Activated T-cell treated with anti-CD3 and anti-CD28 coated beads, Interleukin-2, amount 50 U/mL, for 4 hours (primary cell): ENCODE measurements at places on chromosomes 2 and 18.
A peak's percentile ranks its signal among the peaks of the same experiment; 100 is the strongest.

DNA sequence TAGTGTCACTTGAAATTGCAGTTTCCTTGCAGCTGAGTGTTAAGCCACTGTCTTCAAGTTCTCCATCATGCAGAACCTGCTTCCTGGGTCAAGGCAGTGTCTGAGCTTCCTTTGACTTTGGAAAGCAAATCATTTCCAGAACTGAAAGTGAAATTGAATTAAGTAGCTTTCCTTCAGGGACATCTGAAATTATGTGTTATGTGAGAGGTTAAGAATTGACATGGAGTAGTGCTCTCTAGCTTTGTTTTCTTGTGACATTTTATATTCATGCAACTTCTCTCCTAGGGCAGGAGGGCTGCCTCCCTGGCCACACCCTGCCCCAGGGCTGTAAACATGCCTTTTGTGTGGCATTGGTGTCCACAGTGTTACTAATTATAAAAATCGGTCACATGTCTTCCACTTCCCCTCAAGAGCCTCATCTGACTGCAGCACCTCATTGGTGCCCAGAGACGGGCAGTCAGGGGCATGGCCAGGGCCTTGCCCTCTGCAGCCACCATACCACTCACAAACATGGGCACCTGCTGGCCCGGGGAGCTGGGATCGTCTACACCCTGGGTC lies 14.4 kb downstream of the RAB12 start:
- DNase-seq, result no peak

DNA sequence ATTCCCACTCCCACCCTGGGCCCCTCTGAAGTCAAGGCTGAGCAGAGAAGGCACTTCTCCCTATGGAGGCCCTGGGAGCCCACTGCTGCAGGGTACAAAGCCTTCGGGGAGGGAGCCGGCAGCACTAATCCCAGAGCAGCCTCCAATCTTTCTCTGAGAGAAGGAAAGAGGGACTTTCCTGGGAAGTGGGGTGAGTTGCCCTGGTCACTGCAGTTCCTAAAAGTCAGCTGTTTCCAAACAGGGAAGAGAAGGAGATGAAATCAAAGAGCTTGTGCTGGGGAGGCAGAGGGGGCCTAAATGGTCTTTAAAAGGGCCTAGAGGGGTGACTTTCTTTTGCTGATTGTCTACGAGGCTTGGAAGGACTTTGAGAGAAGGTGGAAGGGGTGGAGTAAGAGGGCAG lies 264.7 kb downstream of the TNS1 start:
- no peak for DNase-seq

GRCh38 chr2:68970566-68971265 lies 3.7 kb upstream of the GKN1 start:
- no peak for DNase-seq

GRCh38 chr2:106280224-106280623 lies 86.1 kb upstream of the UXS1 start:
- DNase-seq, result no peak

- no peak for DNase-seq
Observed at GRCh38 chr18:55007602-55008001, 48.3 kb upstream of the CCDC68 start.

- no peak for DNase-seq
Observed at GRCh38 chr18:52402814-52403213, 62.8 kb downstream of the DCC start.

GRCh38 chr2:223759569-223760430 lies 77.6 kb downstream of the AP1S3 start:
- no peak for DNase-seq

DNA sequence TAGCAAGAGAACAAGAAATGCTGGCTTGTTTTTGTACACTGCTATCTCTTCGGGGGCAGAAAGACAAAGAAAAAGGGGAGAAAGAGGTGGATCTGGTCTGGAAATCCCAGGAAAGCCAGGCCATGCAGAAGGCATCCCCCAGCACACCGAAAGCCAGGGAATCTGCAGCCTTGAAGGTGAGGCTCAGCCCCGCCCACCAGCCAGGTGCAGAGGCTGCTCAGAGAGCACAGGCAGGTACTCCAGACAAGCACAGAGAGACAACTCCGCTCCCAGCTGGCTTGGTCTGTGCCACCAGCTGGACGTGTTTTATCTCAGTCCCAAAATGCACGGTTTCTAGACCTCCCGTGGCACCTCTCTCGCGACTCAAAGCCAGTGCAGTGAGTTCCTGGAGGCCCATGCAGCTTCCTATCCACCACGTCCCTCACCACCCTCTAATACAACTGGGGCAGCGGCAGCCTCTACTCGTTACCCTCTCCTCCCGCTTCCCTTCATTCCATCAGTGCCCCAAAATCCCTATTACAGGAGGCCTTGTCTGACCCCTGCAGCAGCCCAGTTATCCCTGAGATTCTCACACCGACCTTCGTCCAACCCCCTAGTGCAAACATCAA lies 62.8 kb downstream of the HDAC4 start:
- no peak for DNase-seq

- DNase-seq, result no peak
Observed at GRCh38 chr2:5592916-5593315, 99.3 kb upstream of the SOX11 start.

GRCh38 chr2:156341452-156342253 lies 9.1 kb upstream of the NR4A2 start:
- peak; percentile 88 for DNase-seq

DNA sequence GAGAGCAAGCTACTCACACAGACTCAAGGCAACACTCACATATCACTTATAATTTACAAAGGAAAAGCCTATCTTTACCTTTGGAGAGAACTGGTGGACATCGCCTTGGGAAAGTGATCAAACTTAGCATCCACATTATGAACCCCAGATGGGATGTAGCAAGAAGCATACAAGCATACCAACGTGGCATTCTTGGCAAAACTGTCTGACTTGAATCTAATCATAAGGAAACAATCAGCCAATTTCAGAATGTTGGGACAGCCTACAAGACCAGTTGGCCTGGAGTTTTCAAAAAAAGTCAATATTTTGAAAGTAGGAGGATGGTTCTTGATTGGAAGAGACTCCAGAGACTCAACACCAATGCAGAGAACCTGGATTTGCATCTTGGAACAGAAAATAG lies 79.1 kb upstream of the PMAIP1 start:
- no peak for DNase-seq

DNA sequence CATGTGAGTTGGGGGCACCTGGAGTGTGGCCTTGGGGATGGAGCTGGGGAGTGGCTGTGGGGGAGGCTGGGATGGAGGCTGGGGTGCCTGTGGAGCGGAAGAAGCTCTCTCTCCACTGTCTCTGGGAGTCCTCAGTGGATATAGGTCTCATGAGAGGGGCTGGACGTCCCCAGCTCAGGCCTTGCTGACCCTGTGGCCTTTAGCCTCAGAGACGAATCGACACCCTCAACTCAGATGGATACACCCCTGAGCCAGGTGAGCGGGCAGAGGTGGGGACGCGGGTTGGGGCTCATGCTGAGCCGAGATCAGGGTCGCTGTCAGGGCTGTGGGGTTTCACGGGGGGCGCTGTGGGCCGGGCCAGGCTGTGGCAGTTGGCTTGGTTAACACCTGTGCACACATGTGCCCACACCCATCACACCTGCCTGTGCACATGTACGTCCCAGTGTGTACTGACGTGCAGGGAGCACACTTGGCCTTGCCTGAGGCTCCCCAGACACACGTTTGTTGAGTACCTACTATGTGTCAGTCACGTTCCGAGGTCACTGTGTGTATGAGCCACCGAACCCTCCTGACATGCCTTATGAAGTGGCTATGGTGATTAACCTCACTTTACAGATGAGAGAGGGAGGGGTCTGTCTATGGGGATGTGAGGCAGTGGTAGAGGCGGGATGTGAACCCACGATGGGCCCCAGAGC lies 20.1 kb downstream of the ZAP70 start:
- DNase-seq, result no peak

- DNase-seq, result no peak
Observed at GRCh38 chr2:37795938-37796337, 124.5 kb upstream of the CDC42EP3 start.

DNA sequence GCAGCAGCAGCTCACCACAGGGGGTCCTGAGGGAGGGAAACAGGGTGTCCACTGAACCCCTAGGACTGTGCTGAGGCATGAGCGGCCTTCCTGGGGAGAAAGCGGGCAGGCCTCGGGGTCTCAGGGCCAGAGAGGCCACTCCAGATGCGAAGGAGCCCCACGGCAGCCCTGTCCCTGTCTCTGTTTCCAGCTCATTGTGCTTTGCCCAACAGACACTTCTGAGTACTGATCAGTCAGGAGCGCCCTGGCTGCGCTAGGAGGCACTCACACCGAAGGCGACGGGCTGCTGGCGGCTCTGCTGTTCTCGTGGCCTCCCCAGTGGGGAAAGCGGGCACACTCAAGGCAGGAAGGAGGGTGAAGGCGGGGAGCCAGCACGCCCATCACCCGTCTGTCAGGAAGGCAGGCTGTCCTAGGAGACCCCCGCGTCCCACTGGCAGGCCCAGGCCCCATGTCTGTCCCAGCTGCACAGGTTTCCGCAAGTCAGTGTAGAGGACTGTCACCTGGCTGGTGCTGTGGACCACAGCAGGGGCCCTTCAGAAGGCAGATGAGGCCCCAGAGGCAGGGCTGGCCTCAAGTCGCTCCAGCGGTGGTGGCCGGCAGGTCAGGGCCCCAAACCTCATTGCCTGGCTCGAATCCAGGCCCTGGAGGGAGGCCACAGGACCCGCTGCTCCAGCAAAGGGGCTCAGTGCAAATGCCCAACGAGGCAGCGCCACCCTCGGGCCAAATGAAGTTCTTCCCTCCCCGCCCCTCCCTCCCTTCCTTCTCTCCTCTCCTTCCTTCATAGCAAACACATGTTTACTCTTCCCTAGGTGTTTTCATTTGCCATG lies 6.8 kb downstream of the ESPNL start:
- DNase-seq, result peak; percentile 4

GRCh38 chr2:40642726-40643125 lies 190.8 kb upstream of the SLC8A1 start:
- no peak for DNase-seq

DNA sequence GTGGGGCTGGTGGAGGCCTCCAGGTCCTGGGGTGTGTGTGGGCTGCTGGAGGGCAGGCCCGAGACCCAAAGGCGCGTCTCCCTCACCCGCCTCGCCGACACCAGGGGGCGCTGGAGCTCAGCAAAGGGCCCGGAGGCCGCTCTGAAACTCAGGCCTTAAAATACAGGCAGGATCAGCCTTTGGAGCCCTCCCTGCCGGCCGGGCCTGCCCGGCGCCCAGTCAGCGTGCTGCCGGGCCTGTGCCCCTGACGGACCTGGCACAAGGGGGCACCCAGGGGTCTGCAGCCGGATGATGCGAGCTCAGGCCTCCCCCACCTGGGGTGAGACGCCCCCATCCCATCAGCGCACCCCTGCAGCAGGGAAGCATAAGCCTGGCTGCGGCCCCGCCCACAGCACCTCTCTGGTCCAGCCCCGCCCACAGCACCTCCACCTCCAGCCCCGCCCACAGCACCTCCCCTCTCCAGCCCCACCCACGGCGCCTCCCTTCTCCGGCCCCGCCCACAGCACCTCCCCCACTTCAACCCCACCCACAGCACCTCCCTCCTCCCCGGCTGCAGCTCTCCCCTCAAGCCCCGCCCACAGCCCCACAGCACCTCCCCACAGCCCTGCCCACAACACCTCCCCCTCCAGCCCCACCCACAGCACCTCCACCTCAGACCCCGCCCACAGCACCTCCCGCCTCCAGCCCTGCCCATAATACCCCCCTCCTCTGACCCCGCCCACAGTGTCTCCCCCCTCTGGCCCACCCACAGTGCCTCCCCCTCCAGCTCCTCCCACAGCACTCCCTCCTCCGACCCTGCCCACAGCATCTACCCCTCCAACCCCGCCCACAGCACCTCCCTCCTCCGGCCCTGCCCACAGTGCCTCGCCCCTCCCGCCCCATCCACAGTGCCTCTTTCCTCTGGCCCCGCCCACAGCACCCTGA lies 92.8 kb upstream of the OTOS start:
- peak; percentile 65 for DNase-seq

- no peak for DNase-seq
Observed at GRCh38 chr2:27588308-27588707, 5.5 kb downstream of the ZNF512 start.

- DNase-seq, result no peak
Observed at GRCh38 chr2:227942021-227942420, 70.6 kb downstream of the DAW1 start.

DNA sequence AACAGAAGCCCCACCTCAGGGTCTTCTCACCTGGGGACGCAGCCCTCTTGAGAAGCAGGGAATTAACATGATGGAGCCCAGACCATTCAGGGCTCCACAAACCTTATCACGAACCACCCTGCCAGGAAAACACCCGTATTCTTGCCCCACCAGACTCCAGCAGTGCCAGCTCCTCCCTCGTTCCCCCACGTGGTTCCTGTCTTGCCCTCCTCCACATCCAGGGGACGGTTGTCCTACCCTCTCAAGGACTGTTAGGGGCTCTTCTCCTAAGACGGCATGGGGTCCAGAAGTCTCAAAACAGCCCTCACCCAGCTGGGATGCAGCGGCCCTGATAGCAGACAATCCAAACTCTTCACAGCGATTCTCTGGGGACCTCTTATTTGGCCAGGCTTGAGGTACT lies 372.2 kb upstream of the HS6ST1 start:
- no peak for DNase-seq

GRCh38 chr18:75291460-75291859 lies 80.9 kb downstream of the TSHZ1 start:
- no peak for DNase-seq

DNA sequence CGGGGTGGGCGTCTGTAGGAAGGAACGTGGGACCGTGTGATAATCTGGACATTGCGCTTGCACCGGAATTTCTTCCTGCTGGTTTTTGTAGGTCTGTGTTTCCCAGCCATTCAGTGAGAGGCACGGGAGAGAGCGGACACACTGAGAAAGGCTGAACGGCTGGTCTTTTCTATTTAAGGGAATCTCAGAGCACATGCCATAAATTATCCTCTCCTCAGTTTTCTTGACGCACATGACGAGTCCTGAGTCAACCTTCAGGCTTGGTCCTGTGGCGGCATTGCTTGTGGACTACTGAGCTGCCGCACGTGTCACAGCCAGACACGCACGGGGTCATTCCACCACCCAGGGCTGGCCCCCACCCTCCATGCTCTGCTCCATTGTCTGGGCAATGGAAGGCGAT lies 519.3 kb upstream of the ID2 start:
- DNase-seq, result no peak

GRCh38 chr18:69596345-69596744 lies 195.7 kb downstream of the DOK6 start:
- no peak for DNase-seq

- DNase-seq, result no peak
Observed at GRCh38 chr18:73164430-73164829, 296.6 kb upstream of the NETO1 start.

GRCh38 chr2:204280262-204280668 lies 265.0 kb upstream of the PARD3B start:
- DNase-seq, result no peak
